ENCODE measurements at places on chromosomes 2 and 18.

- no peak for DNase-seq
Measured at GRCh38 chr18:55910296-55910695, 322.3 kb upstream of the TCF4 start.

DNA sequence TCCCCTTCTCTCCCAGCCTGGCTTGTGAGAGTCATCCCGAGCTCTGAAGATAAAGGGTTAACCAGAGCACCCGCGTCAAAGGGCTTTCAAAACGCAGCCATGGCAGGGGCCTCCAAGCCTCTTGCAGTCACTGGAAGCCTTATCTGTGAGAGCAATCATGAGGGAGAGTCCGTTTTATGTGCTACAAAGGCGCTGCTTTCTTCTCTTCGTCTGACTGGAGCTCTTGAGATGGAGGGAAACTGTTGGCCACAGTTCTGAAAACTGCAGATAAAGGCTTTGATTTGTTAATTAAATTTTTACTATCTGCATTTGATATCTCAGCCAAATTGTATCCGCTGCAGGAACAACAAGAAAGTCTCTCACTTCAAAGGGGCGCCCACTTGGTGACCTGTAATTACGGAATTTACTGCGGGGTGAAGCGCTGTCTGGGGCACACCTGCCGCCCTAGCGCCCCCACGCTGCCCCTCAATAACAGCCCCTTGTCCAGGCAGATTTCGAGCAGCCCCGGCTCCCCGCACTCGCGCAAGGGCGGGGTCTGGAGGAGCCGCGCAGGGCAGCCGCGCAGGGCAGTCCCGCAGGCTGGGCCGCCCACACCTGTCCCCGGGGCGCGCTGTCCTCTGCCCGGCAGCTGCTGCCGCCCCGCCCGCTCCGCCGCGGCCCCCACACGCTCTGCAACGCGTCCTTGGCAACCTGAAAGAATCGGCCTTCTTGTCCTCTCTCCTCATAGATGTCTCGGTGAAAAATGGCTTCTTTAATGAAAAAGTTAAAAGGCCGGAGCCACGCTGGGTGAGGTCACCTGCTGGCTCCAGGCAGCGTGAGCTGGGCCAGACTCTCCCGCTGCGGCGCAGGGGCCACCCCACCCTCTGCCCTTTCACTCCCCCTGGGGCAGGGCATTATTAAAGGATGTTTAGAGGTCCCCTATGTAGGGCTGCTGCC is 217.9 kb downstream of the VAPA start:
- peak; percentile 43 for DNase-seq

DNA sequence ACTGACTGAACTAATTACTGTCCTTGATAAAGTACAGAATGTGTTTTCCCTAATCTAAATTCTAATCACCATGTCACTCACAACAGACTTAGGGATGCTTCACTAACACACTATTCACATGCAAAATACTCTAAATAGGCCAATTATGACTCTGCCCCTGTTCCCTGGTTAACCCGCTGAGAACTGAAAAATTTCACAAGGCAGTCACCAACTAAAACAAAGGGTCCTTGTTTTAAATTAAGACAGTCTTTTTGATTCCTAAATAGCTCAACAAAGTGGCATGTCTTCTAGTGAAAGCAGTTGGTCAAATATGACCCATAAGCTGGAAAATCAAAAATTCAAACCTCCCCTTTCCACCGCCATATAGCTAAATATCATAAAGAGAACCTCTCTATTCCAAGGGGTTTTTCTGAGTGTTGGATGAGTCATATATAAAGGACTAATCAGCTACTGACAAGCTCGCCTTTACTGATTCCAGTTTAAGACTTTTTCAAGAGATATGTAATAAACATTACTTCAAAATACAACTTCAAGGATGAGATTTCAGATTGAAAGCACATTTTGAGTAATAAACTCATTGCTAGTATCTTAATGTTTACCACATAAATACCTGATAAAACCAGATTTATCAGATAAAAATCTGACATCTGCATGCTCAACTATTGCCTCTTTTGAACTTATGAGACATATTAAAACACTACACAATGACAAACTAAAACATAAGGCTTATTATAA is 235.8 kb downstream of the TCF4 start:
- peak; percentile 13 for DNase-seq

- DNase-seq = no peak
Measured at GRCh38 chr2:176187899-176188773, at the start of gene HOXD1. HOXD1 (plus strand) TSS chr2:176188668; CDS start chr2:176188802, 134 bp downstream.

DNA sequence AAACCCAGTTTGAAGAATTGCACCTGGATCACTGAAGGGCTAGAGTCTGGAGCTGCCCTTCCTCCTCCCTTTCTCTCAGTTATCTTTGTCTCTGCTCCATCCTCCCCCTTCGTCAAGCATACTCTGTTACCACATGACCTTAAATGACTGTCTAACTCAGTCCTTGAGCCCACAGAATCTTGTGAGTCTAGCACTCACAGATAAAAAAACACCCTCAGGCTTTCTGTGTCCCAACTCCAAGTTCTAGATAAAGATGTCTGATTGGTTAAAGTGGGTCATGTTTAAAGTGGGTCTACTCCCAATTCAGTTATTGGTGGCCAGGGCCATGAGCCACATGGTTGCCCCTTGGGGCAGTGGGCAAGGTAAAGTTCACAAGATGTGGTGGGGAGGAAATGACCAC is 53.5 kb upstream of the CYP1B1 start:
- peak; percentile 51 for DNase-seq

GRCh38 chr2:7816944-7817343 is 864.9 kb upstream of the ID2 start:
- no peak for DNase-seq

DNA sequence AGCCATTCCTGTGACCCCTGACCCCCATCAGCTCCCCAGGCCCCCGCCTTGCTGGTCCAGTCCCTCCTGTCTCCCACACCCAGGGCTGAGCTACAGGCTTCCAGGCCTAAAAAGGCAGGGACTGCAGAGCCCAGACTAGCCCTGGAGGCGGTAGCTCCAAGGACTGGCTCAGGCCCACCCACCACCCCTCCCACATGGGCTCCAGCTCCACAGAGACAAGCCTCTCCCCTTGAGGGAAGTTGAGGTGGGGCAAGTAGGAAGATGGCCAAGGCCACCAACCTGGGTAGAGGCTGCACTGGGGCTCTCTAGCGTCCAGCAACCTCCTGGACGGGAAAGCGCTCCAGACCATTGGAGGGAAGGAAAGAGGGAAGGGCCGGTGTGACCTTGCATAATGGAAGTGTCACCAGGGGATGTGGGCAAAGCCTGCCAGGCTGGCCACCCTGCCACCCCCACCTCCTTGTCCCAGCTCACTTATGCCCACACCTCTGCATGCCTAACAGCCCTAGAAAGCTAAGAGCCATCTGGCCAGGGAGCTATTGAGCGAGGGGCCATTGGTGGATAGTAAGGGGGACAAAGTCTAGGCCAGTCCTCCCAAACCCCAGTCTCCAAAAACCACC is 63.1 kb downstream of the TNS1 start:
- DNase-seq = no peak

DNA sequence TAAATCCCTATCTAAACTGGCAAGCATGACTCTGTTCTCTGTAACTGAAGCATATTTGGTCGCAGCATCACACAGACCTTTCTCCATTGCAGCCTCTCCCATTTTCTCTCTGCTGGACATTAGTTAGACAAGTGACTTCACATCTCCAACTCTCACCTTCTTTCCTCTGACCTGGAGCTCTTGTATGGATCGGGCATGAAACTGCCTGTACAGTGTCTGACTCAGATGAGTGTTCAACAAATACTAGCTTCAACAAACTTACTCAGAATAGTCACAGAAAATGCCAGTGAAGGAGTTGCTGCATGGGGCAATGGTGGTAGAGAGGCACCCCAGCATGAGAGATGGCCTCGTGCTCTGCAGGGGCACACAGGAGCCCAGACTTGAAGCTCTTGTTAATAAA is 104.7 kb upstream of the COPS8 start:
- DNase-seq = no peak

GRCh38 chr2:189659734-189660133 is 1.5 kb upstream of the ASNSD1 start:
- DNase-seq = peak; percentile 47

DNA sequence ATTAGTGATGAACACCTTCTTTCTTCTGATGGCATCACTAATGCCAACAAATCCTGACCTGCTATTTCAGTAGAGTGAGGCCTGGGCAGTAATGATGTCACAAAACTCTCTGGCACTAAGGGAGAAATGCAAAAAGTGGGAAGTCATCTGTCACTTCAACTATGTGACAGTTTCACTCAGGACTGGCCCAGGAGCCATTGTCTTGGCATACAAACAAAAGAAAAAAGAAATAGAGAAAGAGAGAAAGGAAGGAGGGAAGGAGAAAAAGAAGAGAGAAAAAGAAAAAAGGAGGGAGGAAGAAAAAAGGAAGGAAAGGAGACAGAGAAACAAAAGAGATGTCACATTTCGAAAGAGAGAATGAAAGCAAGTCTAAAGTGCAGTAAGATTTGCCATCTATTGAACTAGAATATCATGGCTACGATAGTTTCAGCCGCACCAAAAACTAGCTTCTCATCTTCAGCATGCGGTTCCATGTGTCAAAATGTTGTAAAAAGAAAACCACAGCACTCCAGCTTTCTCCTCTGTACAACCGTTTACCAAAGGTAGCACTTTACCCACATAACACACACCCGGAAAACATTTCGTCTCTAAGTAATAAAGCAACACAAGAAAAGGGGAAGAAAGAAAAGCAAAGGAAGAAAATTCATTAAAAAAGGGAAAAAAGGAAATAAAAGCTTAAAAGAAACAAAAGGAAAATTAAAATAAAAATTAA is 50.1 kb downstream of the CD226 start:
- no peak for DNase-seq

DNA sequence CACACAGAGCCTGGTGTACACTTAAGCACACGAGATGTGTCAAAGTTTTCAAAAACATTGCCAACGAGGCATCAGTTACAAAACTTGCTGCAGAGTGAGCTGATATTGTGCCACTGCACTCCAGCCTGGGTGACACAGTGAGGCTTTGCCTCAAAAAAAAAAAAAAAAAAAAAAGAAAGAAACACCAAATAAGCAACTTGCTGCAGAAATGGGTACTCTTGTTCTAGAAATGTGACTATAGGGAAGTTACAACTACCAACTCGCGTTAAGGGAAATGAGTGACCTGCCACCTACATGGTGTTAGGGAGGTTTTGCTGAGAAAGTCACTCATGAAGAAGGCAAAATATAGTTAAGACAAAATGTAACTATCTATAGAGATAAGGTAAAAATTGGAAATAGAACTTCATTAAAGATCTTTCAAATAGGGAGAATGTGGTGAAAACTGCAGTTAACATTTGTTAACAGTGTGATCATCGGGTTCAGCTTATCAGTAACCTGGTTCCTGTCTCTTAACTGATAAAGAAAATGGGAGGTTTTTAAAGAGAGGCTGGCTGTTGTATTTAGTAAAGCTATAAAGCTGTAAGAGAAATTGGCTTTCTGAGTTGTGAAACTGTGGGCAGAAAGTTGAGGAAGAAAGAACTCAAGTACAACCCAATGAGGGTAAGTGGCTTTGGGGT is at the start of gene IL1RL1:
Gene IL1RL1, plus strand, starts transcription at position 600 of the 677 bp plus-strand sequence. CDS start 26,702 bp downstream, outside the sequence.
- DNase-seq = no peak

GRCh38 chr2:227545990-227546389 is 52.7 kb upstream of the SCYGR2 start:
- DNase-seq = no peak

DNA sequence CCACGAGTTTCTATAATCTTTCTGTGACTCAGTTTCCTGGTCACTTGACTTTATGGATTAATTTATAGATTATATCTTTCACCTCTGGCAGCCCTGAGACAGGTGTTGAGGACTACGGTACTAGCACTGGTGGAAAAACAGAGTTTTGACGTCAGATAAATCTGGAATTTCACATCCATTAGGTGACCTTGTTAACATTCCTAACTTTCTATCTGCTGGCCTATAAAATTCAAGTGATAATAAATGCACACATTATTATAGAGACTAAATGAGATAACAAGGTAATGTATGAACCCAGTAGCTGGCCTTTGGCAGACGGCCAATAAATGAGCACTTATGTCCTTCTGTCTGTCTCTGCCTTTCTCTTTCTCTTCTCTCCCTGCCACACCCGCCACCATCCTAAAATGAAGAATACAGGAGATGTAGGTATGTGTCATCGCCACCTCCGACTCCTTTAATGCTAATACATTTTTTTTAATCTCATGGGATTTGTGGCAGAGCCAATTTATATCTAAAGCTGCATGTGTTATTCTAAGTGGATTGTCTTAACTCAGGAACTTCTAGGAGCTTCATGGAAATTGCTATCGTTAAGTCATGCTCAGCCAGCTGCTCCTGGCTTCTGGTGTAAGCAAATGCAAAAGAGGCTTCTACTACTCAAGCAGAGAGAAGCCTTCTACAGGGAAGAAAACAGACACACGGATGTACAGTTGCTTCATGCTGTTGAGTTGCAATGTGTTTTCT is 2.3 kb downstream of the TM4SF20 start:
- DNase-seq = peak; percentile 13

- no peak for DNase-seq
Measured at GRCh38 chr2:10934979-10935350, 23.2 kb downstream of the KCNF1 start.

GRCh38 chr2:224309176-224309575 is 92.7 kb downstream of the FAM124B start:
- DNase-seq = peak; percentile 82

DNA sequence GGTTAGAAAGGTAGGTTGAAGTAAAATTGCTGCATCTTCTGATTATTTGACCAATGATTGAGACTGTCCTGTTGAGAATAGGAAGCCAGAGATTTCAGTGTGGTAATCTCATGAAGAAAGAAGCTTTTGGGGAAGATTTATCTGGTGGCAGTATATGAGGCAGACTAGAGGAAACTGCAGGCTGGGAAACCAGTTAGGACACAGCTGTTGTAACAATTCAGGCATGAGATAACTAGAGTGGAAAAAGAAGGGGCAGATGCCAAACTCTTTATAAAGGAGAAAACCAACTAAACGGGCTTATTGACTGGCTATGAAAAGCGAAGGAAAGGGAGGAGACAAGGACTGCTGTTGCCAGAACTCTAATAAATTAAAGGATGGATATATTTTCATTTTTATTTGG is 155.6 kb downstream of the TTC27 start:
- DNase-seq = no peak

DNA sequence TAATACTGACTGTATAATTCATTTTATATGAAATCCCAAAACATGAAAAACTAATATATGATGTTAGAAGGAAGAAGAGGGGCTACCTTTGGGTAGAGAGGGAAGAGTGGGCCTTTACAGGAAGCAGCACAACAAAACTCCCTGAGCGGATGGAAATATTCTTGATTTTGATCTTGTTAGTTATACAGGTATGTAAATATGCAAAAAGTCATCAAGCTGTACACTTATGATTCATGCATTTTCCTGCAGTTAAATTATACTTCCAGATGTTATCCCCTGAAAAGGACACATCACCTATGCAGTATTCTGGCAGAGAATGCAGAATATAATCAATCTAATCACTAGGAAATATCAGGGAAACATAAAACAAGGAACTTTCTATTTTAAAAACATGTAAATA is 249.4 kb upstream of the MGAT5 start:
- DNase-seq = no peak

DNA sequence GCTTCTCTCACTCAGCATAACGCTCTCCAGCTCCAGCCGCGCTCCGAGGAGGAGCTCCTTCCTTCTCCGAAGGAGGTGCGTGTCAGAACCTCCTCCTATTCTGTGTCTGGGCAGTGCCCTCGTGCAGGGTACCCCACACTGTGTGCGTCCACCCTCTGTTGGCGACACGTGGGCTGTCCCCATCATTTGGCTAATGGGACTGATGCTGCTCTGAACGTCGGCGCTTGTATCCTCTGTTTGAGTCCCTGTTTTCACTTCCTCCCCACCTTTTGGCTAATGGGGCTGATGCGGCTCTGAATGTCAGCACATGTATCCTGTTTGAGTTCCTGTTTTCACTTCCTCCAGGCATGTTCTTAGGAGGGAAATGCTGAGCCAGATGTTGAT is 22.2 kb downstream of the KCNG2 start:
- DNase-seq = no peak

GRCh38 chr18:24011123-24011917 is 3.2 kb upstream of the TTC39C start:
- no peak for DNase-seq

Data from mesenchymal stem cell (in vitro differentiated cells and primary cell).